ENCODE measurements at places on chromosomes 6 and 20.

DNA sequence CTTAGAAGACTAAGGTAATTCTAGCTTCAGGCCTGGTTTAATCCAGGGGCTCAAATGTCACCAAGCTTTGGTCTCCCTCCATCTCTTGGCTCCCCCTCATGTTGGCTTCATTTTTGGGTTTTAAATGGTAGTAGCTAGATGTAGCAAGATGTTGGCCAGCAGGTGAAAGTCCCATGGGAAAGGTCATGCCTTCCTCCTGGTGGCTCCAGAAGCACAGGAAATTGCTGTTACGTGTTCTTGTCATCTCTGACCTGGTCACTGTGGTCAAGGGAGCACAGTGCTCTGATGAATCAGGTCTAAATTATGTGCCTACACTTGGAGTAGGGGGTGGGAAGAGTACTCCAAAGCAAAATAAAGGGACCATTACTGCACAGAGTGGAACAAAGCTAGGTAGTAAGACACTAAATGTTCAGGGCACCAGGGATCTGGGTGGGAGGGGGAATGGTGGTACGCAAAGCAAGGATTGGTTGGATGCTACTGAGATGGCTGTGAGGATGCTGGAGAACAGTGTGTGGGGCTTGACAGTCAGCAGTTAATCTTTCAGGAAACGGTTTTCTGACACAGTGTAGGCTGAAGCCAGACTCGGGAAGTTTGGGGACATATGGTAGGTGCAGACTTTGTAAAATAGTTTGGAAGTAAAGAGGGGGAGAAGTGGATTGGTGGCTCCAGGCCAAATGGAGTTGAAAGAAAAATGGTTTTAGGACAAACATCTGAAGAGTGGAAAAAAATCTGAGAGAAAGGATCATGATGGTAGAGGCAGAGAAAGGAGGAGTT is 30.1 kb downstream of the CDS2 start:
- peak; percentile 47 for DNase-seq
- peak overlapping the region; percentile 36 for H3K4me3 ChIP-seq
- H3K4me1 ChIP-seq = peaks cover 72% of the 10 kb centered on the region

GRCh38 chr6:51813904-51814303 is 273.5 kb downstream of the PKHD1 start:
- no peaks in the 10 kb centered on the region for H3K27me3 ChIP-seq
- no peak overlapping the region for H3K27ac ChIP-seq
- no peak overlapping the region for H3K4me3 ChIP-seq
- no peaks in the 10 kb centered on the region for H3K4me1 ChIP-seq
- DNase-seq = no peak
- H3K36me3 ChIP-seq = no peaks in the 10 kb centered on the region

DNA sequence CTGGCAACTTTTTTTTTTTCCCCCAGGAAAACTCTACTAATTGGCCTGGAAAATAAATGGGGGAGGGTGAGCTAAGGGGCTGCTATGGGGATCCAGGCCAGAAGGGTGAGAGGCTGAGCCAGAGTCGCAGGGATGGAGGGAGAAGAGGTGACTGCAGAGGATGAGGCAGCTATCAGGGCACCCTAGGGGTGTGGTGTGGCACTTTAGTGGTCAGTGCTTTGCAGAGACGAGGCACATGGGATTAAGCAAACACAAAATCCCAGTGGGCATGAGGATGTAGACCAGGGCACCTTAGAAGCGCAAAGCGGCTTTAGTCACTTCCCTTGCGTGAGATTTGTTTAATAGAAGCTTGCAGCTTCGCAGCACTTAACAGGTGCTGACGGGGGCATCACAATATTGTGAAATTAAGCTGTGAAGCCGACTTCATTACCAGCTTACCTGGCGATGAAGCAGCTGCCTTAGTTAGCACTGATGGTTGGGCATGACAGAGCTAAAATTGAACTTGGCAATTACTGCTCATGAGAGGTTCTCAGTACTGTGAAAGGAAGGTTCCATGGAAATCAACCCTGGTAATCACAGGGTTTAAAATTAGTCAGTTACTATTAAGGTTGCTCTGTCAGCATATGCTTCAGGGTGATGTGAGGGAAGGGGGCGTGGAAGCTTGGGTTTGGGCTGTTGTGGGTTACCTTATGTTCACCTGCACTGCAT is 26.0 kb downstream of the TOX2 start:
- peaks cover 2% of the 10 kb centered on the region for H3K27me3 ChIP-seq
- H3K4me3 ChIP-seq = peak overlapping the region; percentile 78
- H3K4me1 ChIP-seq = peaks cover 93% of the 10 kb centered on the region
- no peak for DNase-seq
- peak overlapping the region; percentile 92 for H3K27ac ChIP-seq

DNA sequence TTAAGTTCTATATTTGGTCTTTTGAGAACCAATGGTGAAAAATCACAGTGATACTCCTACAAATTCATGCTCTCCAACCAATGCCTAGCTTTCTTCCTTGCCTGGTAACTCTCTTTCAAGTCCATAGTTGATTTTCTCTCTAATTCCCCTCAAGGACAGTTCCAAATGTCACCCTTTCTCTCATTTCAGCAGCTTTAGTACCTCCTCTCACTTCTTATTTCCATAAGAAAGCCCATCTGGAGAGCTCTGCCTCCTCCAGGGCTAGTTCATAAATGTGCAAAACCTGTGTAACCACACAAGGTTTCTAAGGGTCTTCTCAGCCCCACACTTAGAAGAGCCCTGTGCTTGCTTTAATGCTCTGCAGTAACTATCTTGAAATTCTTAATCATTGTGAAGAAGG is 155.4 kb upstream of the PLCB4 start:
- DNase-seq = no peak
- no peaks in the 10 kb centered on the region for H3K27me3 ChIP-seq
- H3K4me1 ChIP-seq = peaks cover 14% of the 10 kb centered on the region
- no peak overlapping the region for H3K27ac ChIP-seq
- H3K36me3 ChIP-seq = peaks cover 16% of the 10 kb centered on the region

- no peak overlapping the region for H3K4me3 ChIP-seq
- H3K4me1 ChIP-seq = peaks cover 57% of the 10 kb centered on the region
- peak overlapping the region; percentile 49 for H3K27ac ChIP-seq
Measured at GRCh38 chr6:1689141-1689540, 79.4 kb downstream of the FOXC1 start.

GRCh38 chr20:48463916-48464315 is 363.9 kb downstream of the PREX1 start:
- no peaks in the 10 kb centered on the region for H3K4me1 ChIP-seq
- H3K27me3 ChIP-seq = peaks cover 11% of the 10 kb centered on the region
- H3K4me3 ChIP-seq = no peak overlapping the region
- no peak overlapping the region for H3K27ac ChIP-seq
- DNase-seq = peak; percentile 11

DNA sequence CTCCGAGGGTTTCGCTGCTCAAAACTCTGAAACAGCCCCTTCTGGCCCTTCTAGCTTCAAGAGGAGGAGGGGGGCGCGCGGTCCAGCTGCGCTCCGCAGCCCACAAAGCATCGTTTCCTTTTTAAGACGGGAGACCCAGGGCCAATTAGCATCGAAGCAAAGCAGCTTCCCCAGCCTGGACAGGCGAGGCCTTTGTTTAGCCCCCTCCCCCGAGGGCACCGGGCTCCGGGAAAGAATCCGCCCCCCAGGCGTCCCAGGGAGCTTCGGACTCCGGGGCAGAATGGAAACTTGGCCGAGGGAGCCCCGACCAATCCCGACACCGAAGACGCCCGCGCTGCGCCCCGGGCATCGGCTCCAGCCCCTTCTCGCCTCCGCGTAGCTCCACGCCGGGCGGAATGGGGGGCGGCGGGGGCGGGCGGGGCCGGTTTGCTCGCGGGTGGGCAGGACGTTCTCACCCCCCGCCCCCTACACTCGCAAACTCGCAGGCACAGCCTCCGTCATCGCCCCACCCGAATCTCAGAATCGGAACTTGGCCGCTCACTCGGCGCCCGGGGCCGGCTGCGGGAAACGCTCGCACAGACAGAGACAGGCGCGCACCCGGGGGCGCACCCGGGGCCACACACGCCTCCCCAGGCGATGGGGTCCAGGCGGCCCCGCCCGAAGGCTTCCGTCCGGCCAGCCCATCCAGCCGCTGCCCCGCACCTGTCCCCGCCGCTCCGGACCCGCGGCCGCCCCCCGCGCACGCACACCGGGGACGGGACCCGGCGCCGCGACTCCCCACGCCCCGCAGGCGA is 628 bp downstream of the NKAIN4 start:
- H3K4me3 ChIP-seq = no peak overlapping the region
- no peaks in the 10 kb centered on the region for H3K4me1 ChIP-seq
- H3K36me3 ChIP-seq = no peaks in the 10 kb centered on the region

- H3K27me3 ChIP-seq = no peaks in the 10 kb centered on the region
- no peaks in the 10 kb centered on the region for H3K36me3 ChIP-seq
- H3K27ac ChIP-seq = no peak overlapping the region
- no peak for DNase-seq
Measured at GRCh38 chr6:64054861-64055260, 419.3 kb downstream of the PHF3 start.

- no peak for DNase-seq
- H3K27ac ChIP-seq = peak overlapping the region; percentile 22
- H3K4me1 ChIP-seq = peaks cover 23% of the 10 kb centered on the region
- H3K36me3 ChIP-seq = no peaks in the 10 kb centered on the region
- no peak overlapping the region for H3K4me3 ChIP-seq
- no peaks in the 10 kb centered on the region for H3K27me3 ChIP-seq
Measured at GRCh38 chr6:1871724-1872315, 262.1 kb downstream of the FOXC1 start.

DNA sequence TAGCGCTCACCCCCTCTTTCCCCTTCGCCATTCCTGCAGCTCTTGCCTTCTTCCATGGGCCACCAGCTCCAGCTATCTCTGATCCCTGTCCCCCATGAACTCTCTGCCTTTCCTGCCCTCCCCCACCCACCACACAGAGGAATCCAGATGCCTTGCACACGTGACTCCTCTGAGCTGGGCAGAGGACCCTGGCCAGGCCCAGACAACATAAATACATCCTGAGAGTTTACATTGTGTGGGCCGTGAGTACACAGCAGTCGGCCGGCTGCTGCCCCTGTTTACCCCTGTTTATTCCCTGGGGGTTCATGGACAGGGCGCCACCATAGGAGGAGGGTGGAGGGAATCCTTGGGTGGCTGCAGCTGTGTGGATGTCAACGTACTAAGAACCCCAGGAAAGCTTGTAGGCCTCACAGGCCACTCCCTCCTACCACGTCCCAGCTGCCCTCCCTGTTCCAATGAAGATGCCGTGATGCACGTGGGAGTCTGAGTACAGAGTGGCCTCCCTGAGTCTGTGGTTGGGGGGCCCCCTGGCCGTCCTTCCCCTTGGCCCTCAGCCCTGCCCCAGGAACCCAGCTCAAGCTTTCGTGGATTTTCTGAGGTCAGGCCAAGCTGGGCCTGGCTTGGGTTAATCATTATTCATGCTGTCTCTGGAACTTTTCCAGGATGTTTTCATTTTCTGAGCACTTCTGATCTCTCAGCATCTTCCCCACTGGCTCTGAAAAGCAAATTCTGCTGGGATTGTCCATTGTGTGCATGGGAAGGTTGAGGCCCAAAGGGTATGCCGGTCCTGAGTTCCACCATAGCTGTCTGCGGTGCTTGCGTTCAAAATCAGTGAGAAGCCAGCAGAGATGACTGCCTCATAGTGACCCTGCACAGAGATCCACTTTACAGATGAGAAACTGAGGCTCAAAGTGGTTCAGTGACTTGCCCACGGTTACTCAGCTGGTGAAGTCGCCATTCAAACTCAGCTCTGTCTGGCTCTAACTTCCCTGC is 136.3 kb downstream of the MRPL14 start:
- H3K36me3 ChIP-seq = no peaks in the 10 kb centered on the region
- H3K27me3 ChIP-seq = peaks cover 16% of the 10 kb centered on the region
- H3K4me1 ChIP-seq = peaks cover 20% of the 10 kb centered on the region
- H3K27ac ChIP-seq = no peak overlapping the region
- DNase-seq = no peak

GRCh38 chr6:55705451-55706440 is 126.8 kb upstream of the HMGCLL1 start:
- H3K27ac ChIP-seq = no peak overlapping the region
- no peaks in the 10 kb centered on the region for H3K4me1 ChIP-seq
- H3K36me3 ChIP-seq = no peaks in the 10 kb centered on the region
- H3K4me3 ChIP-seq = no peak overlapping the region
- 0 out of 2 replicates have a peak, but pooled peaks cover 1% of the 10 kb centered on the region for H3K27me3 ChIP-seq

DNA sequence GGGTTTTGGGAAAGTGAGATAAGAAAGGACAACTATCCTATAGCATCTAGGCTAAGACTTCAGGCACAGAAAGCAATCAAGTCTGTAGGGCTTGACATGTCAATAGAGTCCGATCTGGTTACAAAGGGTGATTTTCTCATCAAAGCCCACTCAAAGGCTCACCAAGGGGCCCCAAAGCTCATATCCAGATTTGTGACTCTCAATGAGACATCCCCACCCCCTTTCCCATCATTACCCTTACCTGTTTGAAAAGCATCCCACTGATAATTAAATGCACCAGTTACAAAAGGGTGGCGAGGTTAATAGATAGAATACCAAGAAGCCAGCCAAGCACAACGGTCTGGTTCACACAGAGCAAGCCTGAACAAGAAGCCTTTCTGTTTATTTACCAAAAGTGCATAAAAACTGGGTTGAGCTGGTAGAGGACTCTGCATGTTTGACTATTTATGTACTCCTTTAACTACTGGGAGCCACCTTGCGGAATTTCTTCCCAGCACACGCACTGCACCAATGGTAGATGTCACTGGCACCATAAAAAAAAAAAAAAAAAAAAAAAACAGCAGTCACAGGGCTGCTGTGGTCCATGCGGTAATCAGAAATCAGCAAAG is 6.1 kb downstream of the JAG1 start:
- DNase-seq = no peak
- H3K27ac ChIP-seq = no peak overlapping the region
- H3K4me1 ChIP-seq = peaks cover 20% of the 10 kb centered on the region
- no peak overlapping the region for H3K4me3 ChIP-seq

- no peak overlapping the region for H3K4me3 ChIP-seq
- H3K36me3 ChIP-seq = no peaks in the 10 kb centered on the region
- no peak for DNase-seq
- H3K4me1 ChIP-seq = peaks cover 5% of the 10 kb centered on the region
- H3K27ac ChIP-seq = no peak overlapping the region
- peaks cover 3% of the 10 kb centered on the region for H3K27me3 ChIP-seq
Measured at GRCh38 chr20:2403291-2404052, 22.8 kb downstream of the TGM6 start.

- no peak for DNase-seq
- H3K4me3 ChIP-seq = no peak overlapping the region
Measured at GRCh38 chr6:137958811-137959565, 91.9 kb downstream of the TNFAIP3 start.

GRCh38 chr6:15400572-15401004 is 154.7 kb downstream of the JARID2 start:
- H3K36me3 ChIP-seq = no peaks in the 10 kb centered on the region
- H3K27me3 ChIP-seq = peaks cover 3% of the 10 kb centered on the region
- H3K4me1 ChIP-seq = peaks cover 56% of the 10 kb centered on the region
- DNase-seq = no peak

GRCh38 chr6:28239636-28240035 is 12.4 kb downstream of the ZKSCAN4 start:
- peaks cover 12% of the 10 kb centered on the region for H3K36me3 ChIP-seq
- H3K4me1 ChIP-seq = no peaks in the 10 kb centered on the region
- DNase-seq = no peak
- H3K27ac ChIP-seq = no peak overlapping the region

GRCh38 chr6:155406801-155407200 is 48.8 kb downstream of the NOX3 start:
- DNase-seq = no peak
- H3K36me3 ChIP-seq = no peaks in the 10 kb centered on the region
- no peak overlapping the region for H3K27ac ChIP-seq
- peaks cover 1% of the 10 kb centered on the region for H3K27me3 ChIP-seq

GRCh38 chr20:3041854-3042409 is 1.5 kb upstream of the GNRH2 start:
- H3K36me3 ChIP-seq = peaks cover 9% of the 10 kb centered on the region
- peaks cover 26% of the 10 kb centered on the region for H3K4me1 ChIP-seq
- peak overlapping the region; percentile 21 for H3K4me3 ChIP-seq
- H3K27me3 ChIP-seq = no peaks in the 10 kb centered on the region
- peak overlapping the region; percentile 14 for H3K27ac ChIP-seq
